Small intestine (tissue), 16 donors: ENCODE measurements at places on chromosomes 16 and 17. TPM values are rescaled to one million over a fixed set of nuclear protein-coding genes. Genes with fewer than 3 reads are reported as not detected.

KRTAP2-1 gene
- not detected for polyA plus RNA-seq

EPX gene
- polyA plus RNA-seq = not detected

KRTAP4-8 gene
- not detected for polyA plus RNA-seq

KRTAP1-1 gene
- not detected for polyA plus RNA-seq

ASPA gene
- 5.4 TPM for polyA plus RNA-seq

SPNS2 gene
- polyA plus RNA-seq = 34.6 TPM

CTRB1 gene
- 23.7 TPM for polyA plus RNA-seq
